Activated naive CD4-positive, alpha-beta T cell treated with anti-CD3 and anti-CD28 coated beads for 36 hours (primary cell): ENCODE measurements at places on chromosomes 1 and 21. TPM values are rescaled to one million over a fixed set of nuclear protein-coding genes. Genes with fewer than 3 reads are reported as not detected.

Gene HCRTR1
- not detected for total RNA-seq

Gene MRPL20
- 107 TPM for total RNA-seq

Gene LMO4
- 19.5 TPM for total RNA-seq

Gene SLC45A3
- total RNA-seq = 0.15 TPM

Gene DNTTIP2
- total RNA-seq = 58.5 TPM

Gene AADACL3
- total RNA-seq = not detected

Gene LCE1E
- not detected for total RNA-seq

GRCh38 chr1:156281693-156282478 is 739 bp downstream of the SMG5 start:
- peak; percentile 45 for DNase-seq

- DNase-seq = no peak
Observed at GRCh38 chr21:38409907-38410306, 88.4 kb downstream of the ERG start.

DNA sequence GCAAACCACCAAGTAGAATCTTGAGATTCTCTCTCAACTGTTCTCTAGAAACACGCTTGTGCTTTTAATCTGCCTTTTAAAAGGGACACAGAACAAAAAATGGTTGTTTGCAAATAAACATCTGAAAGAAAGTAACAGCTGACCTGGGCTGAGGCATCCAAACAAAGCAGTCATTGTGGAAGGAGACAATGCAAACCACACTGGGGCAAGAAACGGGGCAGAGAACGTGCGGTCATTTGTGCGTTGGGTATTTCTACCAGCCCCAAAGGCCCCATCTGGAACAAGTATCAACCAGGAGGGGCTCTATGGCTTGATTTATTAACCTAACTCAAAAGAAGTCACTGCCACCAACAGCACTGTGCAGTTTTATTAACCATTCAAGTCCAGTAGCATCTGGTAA is 6.0 kb downstream of the STMN1 start:
- DNase-seq = no peak

- DNase-seq = no peak
Observed at GRCh38 chr21:42401154-42401553, 2.5 kb upstream of the UBASH3A start.

- no peak for DNase-seq
Observed at GRCh38 chr1:90308421-90308820, 313.5 kb downstream of the ZNF326 start.

GRCh38 chr1:147046189-147046862 is 108.2 kb downstream of the NBPF12 start:
- DNase-seq = no peak

DNA sequence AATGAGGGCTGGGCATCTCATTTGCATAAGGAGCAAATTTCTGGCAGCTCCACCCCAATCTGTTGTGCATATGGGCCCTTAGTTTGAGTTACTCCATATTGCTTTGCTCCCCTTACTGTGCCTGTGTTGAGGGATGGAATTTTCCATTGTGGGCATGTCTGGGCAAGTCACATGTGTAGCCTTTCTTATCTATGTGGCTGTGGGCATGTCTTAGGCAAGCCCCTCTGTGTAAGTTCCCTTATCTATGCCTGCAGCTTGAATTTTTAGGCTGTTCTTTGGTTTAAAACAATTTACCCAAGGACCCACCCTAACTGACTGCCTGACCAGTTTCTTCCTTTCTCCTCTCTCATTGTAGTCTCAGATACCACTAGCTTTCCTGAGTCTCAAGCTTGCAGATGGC is 405.7 kb upstream of the NCAM2 start:
- DNase-seq = no peak

- no peak for DNase-seq
Observed at GRCh38 chr21:44582055-44582454, 1.7 kb upstream of the KRTAP10-5 start.

DNA sequence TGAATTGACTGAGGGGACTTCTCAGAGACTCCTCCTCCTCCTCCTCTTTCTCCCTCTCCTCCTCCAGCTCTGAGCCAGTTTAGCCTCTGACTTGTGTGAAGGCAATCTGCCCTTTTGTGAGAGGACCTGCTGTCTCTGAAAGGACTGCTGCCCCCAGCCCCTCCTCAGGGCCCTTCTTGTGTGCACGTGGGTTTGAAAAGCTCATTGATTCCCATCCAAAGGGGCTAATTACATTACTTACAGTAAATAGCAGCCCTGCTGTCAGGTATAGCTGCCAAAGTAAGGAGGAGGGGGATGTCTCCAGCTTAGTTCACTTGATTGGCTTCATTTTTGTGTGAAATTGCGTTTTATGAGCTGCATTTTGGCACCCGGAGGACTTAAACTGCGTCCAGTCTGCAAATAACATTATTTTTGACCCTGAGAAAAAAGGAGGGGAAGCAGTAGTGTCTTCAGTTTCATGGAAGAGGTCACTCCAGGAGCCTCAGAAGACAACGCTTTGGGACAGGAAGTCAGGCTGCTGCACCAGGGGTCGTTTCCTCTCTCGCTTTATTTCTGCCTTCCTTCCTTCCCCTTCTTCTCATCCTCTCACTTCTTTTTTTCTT is 1.8 kb upstream of the LHX9 start:
- no peak for DNase-seq

DNA sequence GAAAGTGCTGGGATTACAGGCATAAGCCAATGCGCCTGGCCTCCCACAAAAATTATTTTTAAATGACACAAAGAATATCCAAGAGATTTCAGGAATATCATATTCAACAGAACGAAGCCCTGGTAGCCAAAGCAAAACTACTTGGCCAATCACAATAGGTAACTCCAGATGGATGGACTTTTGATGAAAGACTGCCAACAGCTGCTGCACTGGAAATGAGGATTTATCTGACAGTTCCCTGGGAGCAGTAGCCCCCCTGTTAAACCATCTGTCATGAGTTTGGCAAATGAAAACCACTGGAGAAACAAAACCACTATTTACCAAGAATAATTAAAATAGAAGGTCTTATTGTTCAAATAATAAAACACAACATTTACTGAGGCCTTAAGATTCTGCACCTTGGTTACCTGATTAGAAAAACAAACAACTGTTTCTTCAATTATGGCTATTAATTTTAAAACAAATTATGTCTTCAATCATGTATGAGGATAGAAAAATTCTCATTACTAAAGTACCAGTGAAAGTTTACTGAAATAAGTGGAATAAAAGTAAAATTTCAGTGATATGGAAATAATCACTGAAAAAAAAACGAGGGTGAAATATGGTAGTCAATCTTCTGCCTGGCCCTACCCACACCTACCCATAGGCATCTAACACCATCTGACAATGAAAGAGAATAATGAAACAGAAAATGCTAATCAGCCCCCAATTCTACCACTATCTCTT is 34.3 kb upstream of the PSMG1 start:
- DNase-seq = no peak

DNA sequence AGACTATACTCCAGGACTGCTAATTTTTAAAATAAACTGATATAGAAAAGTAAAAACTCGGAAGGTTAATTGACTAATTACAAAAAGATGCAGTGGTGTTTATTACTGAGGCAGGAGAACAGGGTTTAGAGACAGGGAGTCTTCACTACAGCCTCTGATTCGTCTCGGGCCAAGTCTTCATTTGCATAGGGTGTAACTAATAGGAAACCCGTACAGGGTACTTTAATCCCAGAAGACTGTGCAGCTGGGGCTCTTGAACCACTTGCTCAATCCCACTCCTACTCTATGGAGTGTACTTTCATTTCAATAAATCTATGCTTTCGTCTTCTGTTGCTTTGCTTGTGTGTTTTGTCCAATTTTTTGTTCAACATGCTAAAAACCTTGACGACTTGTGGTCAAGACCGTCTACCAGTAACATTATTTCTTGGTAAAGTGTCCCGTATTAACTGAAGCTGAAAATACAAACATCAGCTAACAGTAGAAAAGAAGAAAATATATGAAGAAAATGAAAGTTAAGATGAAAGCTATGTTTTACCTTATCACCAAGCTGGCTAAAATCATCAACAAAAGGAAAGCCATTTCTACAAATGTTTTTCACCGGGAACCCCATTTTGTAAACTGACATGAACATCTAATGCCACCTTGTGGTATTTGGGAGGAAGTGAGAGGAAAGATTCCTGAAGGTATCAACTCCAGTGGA is 8.0 kb downstream of the SDHB start:
- no peak for DNase-seq

DNA sequence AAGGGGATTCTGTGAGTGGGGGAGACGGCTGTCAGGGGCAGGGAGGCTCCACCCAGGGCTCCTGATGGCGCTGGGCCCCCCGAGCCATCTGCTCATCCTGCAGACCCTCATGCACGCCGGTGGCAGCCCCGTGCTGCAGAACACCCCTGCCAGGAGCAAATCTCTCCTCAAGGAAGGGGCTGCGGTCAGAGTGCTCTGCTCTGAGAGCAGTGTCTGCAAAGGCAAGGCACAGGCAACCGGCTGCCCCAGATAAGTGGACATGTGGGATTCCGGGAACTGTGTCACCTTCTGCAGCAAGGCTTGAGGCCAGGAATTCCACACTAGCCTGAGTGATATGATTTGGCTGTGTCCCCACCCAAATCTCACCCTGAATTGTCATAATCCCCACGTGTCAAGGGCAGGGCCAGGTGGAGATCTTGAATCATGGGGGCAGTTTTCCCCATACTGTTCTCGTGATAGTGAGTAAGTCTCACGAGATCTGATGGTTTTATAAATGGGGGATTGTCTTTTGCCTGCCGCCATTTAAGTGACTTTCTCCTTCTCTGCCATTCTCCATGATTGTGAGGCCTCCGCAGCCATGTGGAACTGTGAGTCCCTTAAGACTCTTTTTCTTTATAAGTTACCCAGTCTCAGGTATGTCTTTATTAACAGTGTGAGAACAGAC is 101.0 kb downstream of the PDE9A start:
- no peak for DNase-seq
